ENCODE measurements at places on chromosomes 4 and X.

- DNase-seq: no peak
These were observed 76.6 kb downstream of the FBXW7 start for GRCh38 chr4:152459326-152459725.

- DNase-seq: peak; percentile 88
These were observed 185.4 kb downstream of the OR13H1 start for GRCh38 chrX:131729295-131729694.

DNA sequence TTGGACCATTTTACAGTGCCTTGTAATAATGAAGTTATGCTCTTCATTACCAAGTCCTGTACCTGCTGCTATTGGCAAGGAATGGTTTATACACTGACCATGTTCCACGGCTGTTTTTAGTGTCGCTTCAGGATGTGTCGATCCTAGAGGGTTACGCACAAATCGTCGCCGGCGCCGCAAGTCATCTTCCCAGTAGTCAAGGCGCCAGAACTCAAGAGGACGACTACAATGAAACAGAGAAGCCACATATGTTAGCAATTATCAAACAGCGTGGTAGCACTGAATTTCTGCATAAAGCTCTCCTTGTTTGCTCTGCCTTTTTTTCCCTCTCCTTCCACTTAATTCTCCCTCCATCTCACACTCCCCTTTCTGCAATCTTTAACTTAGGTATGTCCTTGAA, 17.0 kb downstream of the MAB21L2 start:
- DNase-seq: no peak

- no peak for DNase-seq
These were observed 42.1 kb downstream of the TEX13B start for GRCh38 chrX:107940095-107940494.
